ENCODE measurements at places on chromosomes 1 and 21.
A peak's percentile ranks its signal among the peaks of the same experiment; 100 is the strongest.

DNA sequence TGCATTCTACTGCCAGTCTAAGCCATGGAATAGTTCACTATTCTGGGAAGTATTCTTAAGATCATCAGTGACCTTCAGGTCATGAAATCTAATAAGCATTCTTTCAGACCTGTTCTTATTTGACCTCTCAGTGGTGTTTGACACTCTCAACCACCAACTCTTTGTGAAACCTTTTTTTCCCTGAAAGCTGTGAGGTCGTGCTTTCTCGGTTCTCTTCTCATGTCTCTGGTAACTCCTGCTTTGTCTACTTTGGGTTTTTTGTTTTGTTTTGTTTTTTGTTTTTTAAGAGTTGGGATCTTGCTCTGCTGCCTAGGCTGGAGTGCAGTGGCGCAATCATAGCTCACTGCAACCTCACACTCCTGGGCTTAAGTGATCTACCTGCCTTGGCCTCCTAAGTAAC, 56.3 kb downstream of the POU2F1 start:
- DNase-seq: no peak

- no peak for DNase-seq
Measured at GRCh38 chr1:30188999-30189398, 534.4 kb downstream of the MATN1 start.

GRCh38 chr1:61085983-61086644, 3.8 kb downstream of the NFIA start:
- DNase-seq: no peak

- DNase-seq: peak; percentile 50
Measured at GRCh38 chr1:22275626-22276395, 132.9 kb upstream of the WNT4 start.

DNA sequence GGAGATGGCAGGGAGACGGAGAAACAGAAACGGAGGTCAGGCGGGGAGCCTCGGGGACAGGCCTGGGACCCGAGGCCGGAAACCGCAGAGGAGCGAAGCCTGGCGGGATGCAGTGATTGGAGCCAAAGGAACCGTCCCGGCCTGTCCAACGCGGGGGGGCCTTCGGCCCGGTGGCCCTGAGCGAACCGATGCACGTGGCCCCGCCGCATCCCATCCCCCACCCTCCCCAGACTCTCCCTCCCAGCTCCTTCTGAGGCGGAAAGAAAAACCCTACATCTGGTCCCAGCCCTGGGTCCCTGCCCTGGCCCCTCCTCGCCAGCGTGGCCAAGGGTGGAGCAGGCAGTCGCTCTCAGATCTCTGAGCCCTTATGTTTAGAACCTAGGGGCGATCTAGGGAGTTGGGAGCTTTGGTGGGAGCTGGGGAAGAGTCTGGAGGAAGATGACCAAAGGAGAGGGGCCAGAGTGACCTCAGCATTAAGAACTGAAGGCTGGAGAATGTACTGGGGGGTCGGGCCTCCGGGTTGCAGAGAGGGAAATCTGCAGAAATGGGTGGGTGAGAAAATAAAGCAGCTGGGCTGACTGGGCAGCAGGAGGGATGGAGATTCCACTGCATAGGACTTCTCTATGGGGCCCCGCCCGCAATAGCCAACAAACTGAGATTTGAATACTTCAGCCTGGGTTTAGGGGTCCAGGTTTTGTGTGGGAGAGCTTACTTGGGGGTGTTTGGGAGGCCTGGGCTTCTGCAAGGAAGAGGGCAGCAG, 1.5 kb upstream of the CRABP2 start:
- peak; percentile 33 for DNase-seq
